Spinal cord (tissue), 10 donors: ENCODE measurements at places on chromosomes 2 and 18.
A peak's percentile ranks its signal among the peaks of the same experiment; 100 is the strongest.

DNA sequence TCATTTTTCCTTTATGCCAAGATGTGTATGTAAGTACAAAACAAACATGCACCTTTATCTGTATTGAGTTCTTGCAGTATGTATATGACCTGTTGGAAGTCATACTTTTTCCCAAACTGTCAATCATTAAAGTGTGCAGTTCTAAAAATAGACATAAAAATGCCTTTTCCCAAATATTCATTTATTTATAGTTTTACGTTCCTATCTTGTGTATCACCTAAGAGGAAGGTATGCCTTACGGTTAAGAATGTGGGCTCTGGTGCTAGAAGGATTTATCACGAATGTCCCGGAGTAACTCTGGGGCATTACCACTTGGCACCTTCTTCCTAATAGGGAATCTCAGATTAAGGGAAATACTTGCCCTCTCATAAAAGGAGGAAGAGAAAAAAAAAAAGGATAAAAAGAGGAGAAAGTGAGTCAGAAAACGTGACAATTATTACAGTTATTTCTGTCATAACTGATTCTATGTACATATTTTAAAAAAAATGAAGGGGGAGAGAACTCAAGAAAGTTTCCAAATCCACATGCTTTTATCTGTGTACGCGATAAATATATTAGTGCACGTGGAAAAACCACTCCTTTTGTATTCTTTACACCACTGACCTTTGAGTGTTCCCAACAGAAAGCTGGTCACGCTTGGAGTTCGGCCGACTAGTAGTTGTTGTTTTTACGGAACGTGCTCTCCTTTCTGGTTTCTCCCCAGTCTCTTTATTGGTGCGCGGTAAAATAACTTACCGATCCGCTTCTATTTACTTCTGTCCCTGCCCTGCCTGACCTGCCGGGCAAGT is 721 bp downstream of the MCEE start:
- DNase-seq: no peak

DNA sequence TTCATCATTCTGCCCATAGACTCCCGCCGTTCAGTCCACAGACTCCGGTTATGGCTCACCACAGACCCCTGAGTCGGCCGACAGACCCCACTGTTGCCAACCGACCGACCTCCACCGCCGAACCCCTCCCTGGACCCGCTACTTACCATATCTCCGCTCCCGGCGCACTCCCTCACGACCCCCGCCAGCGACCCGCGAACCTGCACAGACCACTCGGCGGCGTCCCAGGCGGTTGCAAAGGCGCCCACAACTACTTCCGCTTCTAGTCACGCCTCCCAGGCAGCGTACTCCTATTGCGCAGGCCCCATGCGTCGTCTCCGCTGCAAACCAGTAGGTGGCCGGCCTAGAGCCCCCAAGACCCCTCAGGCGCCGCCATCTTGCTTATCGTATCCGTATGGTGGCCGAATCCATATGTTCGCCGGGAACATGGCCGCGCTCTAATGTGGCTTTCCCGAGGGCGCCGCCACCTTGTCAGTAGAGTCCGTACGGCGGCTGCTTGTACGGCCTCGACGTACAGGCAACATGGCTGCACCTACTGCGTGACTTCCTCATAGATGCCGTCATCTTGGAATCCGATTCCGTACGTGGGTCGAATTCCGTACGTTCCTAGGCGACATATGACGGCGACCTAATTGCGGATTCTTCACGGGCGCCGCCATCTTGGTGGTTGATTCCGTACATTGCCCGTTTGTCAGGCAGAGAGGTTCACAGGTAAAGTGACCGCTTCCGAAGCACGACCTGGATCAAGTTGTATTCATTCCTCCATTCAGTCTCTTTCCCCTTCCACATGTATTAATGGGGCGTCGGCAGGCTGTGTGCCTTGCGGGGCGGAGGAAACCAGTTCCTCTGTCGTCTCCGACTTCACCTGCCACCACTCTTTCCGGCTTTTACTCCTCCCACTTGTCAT is at the start of gene CXXC1:
TSS of gene CXXC1 (minus strand) at position 252 of the 907 bp plus-strand sequence. CDS start at position 149, 103 bp downstream.
- peak; percentile 100 for DNase-seq

DNA sequence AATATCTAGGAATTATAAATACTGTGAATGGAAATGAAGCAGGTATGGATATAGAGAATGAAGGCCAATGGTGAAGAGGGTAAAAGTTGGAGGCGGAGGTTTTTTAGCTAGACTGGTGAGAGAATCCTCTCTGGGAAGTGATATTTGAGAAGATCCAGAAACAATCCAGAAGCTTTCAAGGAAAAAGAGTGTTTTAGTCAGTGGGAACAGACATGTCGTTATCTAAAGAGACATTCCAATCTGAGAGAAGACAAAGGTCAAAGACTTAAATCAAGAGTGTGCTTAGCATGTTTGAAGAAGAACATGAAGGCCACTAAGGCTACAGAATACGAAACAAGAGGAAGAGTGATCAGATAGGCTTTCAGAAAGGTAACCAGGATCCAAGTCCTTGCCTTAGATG is 211.0 kb downstream of the MBD5 start:
- no peak for DNase-seq

GRCh38 chr2:128732976-128733431 is 414.3 kb upstream of the HS6ST1 start:
- DNase-seq: peak; percentile 79
